ENCODE measurements at places on chromosomes 7 and 10.

GRCh38 chr7:1225441-1226185 is 7.1 kb upstream of the UNCX start:
- no peak for DNase-seq

GRCh38 chr10:62076891-62077290 is 175.4 kb downstream of the ARID5B start:
- no peak for DNase-seq

DNA sequence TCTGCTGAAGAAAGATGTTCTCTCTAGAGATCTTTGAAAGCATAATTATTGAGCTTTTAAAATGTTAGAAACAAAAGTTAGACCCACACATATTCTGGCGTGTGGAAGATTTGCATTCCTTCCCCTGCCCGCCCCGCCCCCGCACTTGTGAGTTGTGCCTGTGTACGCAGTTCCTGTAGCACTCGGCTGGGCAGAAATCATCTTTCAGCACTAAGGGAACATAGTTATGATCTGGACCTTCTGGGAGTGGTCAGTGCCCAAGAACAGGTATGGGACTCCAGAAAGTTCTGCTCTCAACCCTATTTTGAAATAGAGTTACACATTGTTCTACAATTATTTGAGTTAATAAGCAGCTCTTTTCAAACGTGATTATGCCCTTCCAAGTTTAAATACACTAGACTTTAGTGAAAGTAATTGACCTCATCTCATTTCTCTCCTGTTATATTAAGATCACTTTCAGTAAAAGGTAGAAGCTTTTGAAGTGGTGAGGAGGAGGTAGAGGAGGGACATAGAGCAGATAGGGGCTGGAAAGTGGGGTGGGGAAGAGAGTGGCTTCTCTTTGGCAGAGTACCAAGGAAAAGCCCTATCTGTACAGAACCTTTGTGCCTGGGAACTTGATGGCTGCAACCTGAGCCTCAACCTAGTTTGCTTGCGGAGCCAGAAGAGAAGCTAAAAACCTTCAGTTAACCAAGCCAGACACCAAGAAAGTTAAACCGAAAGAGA is 5.7 kb downstream of the BLVRA start:
- DNase-seq, result peak; percentile 11

- DNase-seq, result no peak
Measured at GRCh38 chr10:110211465-110211843, 4.0 kb downstream of the MXI1 start.

GRCh38 chr10:78267598-78267997 is 233.9 kb downstream of the RPS24 start:
- DNase-seq, result no peak
